Mucosa of gallbladder (tissue), 1 donor: ENCODE measurements at places on chromosomes 2 and 18. TPM values are rescaled to one million over a fixed set of nuclear protein-coding genes. Genes with fewer than 3 reads are reported as not detected.

Gene EVA1A
- total RNA-seq = 0.43 TPM

Gene DNAJC5G
- not detected for total RNA-seq

Gene RUFY4
- 0.17 TPM for total RNA-seq

GRCh38 chr18:51654488-51655326 lies 457.2 kb upstream of the MEX3C start:
- no peak for DNase-seq

DNA sequence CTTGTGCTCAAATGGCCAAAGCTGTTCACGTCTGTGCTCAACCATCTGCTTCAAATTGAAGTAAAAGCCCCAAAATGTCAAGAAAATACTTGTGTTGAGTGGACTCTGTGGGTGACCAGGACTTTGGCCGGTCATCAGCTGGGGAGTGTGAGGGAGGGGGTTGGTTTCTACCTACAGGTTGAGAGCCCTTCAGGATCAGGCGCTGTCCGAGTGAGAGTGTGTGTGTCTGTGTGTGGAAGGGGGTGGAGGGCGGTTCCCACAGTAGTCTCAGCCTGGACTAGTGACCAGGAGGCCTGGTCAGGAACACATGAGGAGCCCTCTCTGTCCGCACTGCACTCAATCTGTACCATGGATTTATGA lies 34.2 kb downstream of the ATOH8 start:
- no peak for DNase-seq

DNA sequence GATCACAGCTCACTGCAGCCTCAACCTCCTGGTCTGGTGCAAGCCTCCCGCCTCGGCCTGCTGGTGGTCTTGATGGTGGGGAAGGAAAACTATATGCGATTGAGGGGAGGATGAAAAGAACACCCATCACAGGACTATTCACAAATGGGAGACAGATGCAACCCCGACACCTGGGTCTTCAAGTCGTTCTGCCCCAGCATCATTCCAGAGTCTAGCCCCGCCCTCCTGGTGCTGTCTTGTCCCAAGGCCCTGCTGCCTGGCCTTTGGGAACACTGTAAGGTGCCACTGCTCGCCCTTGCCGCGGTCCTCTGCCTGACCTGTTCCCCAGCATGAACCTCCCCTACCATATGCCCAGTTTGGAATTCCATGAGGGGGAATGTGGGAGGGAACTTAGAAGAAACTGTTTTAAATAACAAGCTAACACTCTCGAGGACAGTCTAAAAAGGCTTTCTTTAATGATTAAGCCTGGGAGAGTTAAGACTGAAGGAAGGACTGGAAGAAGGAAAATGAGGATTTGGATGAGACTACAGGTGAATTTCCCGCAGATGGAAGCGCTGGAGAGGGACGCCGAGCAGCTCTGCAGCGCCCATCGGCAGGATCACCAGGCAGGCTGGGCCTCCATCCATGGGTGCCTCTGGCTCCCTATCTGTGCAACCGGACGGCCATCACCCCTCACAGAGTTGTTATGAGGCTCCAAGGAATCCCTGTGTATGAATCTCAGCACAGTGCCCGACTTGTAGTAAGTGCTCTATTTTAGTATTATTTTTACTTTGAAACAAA lies 75.0 kb downstream of the MEX3C start:
- DNase-seq = no peak

- DNase-seq = no peak
Measured at GRCh38 chr2:177313162-177313781, 48.7 kb upstream of the NFE2L2 start.
